Activated naive CD8-positive, alpha-beta T cell treated with anti-CD3 and anti-CD28 coated beads, Interleukin-2, amount 50 U/mL, for 16 hours (primary cell): ENCODE measurements at places on chromosomes 7 and 10.

- no peak for DNase-seq
Observed at GRCh38 chr7:66668677-66669076, 40.0 kb downstream of the KCTD7 start.

DNA sequence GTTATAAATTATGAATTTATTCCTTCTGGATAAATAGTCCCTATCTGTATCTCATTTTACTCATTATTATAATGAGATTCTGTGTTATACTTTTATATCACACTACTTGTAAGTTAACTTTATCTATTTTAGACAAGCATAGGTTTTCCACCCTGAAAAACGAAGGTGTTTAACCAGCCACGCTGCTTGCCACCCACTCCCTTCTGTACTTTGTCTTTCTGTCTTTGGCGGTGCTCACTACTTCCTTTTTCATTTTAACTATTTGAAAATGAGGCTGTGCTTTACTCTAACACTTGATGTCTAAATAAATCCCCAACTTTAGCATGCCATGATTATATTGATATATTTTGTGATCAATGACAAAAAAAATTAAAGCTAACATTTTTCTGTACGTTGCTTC is 952.9 kb downstream of the DNAJB9 start:
- DNase-seq = no peak

GRCh38 chr7:68783684-68784083 is 814.6 kb upstream of the AUTS2 start:
- no peak for DNase-seq

DNA sequence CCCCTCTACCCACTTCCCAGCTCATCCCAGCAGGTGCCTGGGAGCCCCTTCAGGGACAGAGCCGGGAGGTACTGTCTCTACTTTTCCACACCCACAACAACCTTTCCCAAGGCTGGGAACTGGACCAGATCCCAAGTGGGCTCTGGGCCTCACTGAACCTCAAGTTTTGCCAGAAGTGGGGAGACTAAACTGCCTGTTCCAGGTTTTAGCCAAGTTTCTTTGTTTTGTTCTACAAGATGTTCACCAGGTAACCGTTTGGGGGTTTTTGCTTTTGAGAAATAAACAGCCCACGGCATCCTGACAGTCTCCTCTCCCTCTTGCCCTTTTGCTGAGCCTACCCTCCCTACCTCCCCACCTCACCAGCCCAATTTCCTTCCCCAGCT is 10.6 kb upstream of the EMX2 start:
- no peak for DNase-seq

GRCh38 chr10:78756604-78757343 is 312.0 kb upstream of the ZMIZ1 start:
- no peak for DNase-seq

- no peak for DNase-seq
Observed at GRCh38 chr7:129728875-129729467, 117.5 kb downstream of the NRF1 start.

DNA sequence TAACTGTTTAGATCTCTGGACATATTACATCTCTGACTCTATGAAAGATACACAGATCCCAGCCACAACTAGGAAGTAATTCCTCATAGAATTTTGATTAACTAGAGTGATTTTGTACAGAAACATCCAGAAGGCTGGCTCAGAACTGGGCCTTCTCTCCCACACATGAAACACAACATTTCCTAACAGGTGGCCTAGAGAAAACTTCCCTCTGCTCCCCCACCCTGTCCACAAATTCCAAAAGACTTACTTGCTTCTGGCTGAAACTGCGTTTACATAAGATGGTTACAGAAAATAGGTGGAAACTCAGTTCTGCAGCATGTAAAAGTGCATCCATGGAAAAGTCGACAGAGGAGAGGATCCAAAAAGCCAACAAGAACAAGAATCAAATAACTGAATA is 132.9 kb downstream of the FZD1 start:
- DNase-seq = no peak

DNA sequence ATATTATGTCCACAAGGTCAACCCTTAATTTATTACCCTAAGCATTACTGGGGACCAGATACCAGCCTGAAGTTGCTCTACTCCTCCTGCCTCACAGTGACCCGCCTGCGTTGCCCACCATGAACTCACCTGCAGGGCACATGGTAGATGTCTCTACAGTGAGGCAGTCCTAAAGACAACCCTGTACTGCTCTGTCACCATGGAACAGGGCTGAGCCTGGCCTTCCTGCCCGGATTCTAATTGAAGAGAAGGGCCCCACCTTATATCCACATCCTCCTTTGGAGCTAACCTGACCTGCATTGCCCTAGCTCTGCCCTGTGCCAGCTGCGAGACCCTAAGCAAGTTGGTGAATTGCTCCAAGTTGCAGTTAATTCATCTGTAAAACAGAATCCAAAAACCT is 4.1 kb downstream of the SH3PXD2A start:
- no peak for DNase-seq

DNA sequence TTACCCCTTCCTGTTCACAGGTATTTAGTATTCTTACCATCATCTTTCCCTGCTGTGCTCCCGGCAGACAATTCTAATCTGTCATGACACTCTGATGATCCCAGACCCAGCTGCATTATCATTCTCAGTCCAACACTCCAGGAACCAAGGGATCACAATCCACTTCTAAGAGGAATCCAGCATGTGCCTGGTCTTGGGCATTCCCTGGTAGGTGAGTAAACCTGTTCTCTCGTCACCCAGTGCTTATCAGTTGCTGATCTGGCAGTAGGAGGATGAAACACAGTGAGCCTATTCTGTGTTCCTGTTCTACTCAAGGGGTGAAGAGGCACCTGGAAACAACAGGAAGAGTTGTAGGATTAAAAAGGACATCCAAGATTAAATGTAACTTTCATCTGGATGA is 1.3 kb upstream of the DMBT1 start:
- no peak for DNase-seq

- DNase-seq = no peak
Observed at GRCh38 chr7:46224363-46224762, 303.3 kb upstream of the IGFBP3 start.

- DNase-seq = no peak
Observed at GRCh38 chr7:5406957-5407945, 16.4 kb downstream of the TNRC18 start.

DNA sequence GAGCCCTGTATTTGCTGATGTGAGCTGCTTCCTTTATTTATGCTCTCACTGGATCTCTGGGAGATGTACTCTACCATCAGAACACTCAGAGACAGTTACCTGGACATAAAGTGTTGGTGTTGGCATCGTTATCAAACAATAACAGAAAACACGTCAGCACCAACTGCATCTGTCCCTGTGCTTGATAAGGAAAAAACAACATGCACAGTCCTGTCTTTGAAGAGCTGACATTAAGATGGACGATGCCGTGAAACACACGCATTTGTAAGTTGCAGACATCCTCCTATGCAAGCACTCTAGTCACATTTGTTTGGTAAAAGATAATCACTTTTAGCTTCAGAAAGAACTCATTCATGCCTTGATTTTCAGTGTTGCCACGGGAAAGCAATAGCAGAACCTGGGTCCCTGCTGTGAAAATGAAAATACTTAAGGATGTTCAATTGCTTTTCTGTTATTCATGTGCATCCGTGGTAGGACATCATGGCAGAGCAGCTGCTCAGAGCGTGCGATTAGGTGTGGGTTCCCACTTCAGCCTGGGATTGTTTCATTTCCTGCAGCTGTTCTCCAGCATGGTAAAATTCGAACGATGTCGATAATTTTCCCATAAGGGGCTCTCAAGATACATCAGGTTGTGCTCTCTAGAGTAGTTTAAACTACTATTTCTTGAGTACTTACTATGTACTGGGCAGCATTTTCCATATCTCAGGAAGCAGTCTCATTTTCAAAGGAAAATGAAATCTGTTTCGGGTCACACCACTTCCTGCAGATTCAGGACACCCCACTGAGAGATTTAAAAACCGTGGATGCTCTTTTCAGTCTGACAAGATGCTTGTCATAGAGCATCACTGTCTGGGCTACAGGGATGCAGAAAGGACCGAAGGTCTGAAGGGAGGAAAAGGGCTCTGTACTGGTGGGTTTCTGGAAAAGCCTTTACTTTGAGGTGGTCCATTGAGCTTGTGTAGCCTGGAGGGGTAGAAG is 248.7 kb downstream of the CAMK1D start:
- no peak for DNase-seq

GRCh38 chr7:134367956-134368749 is 51.4 kb upstream of the SLC35B4 start:
- no peak for DNase-seq

DNA sequence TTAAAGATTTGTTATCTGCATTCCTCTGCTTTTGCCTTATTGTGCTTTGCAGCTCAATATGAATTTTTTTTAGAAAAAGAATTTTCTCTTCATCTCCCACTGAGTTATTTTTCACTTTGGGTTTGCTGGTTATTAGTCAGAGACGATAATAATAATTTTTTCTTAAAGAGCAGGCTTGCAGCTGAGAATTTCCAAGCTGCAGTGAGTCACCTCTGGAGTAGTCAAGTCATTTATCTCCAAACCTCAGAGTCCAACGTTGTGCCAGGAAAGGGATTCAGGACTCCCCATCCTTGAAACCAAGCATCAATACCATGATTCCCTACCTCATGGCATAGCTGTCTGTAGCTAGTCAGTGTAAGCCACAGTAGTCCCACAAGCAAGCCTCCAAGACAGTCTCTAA is 15.2 kb upstream of the EGR2 start:
- DNase-seq = no peak

DNA sequence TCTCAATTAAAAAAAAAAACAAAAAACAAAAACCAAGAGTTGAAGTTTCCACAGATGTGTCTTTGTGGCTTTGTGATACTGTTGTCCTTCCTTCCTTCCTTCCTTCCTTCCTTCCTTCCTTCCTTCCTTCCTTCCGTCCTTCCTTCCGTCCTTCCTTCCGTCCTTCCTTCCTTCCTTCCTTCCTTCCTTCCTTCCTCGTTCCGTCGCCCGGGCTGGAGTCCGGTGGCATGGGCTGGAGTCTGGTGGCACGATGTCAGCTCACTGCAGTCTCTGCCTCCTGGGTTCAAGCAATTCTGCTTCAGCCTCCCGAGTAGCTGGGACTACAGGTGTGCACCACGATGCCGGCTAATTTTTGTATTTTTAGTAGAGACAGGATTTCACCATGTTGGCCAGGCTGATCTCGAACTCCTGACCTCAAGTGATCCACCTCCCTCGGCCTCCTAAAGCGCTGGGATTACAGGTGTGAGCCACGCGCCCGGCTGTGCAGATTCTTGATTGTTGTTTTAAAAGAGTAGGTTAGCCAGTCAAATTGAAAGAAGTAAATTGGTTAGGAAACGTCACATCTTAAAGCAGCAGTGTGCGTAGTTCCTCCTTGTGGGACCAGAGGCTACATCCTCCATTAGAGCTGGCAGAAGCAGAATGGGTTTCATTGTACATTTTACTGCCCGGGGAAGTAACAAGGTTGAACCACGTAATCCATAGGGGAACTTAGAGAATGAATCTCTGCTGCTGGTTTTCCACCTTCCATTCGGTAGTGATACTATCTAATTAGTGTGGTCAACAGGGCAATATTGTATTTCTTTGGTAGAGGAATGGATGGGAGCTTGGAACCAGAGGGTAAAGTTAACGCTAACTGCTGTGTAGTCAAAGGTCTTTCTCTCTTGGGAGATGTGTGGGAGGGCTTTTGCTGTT is 20.6 kb downstream of the DNAJB6 start:
- DNase-seq = no peak

- no peak for DNase-seq
Observed at GRCh38 chr10:65949526-65949925, 976.3 kb upstream of the LRRTM3 start.

- DNase-seq = no peak
Observed at GRCh38 chr7:133609806-133610205, 356.9 kb downstream of the EXOC4 start.
